NCI-H2029 treated with DMSO at 0.1 percent for 48 hours (cell line): ENCODE measurements at places on chromosomes 5 and 9.

DNA sequence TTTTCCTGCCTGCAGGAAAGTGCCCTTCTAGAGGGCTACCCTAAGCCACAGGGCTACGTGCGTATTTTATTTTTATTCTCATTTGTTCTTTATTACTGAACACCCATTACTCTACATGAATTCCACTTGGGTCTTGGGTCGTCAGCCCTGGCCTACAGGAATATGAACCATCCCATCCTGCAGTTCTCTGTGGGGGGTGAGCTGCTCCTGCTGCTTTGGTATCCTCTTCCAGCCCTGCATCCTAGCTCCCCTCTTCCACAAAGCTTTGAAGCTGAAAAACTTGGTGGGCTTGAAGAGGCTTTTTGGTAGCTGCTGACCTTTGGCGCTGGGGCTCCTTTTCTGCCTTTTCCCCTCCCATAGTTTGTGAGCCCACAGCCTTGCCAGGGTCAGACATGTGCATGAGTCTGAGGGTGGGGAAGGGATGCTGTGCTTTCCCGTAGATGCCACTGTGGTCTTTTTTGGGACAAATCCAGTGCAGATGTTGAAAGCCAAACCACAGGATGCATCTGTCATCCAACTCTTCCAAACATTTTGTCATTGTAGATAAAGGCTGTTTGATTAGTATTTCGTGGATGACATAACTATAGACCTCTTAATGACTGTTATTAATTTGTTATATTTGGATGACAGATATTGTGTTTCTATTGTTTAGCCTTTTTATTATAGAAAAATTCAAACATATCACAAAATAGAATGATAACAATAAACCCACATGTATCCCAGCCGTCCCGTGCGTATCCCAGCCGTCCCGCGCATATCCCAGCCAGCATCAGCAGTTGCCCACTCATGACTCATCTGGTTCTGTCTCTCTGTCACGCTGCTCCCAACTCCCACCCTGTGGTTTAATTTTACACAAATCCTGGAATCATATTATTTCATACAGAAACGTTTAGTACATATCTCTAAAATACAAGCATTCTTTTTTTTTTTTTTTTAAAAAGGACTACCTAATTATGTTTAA lies 43.9 kb downstream of the SLC46A2 start:
- DNase-seq: no peak

GRCh38 chr9:69036309-69036708 lies 757 bp downstream of the FXN start:
- DNase-seq: no peak

- no peak for DNase-seq
Observed at GRCh38 chr5:73369278-73369677, 79.3 kb downstream of the FOXD1 start.

DNA sequence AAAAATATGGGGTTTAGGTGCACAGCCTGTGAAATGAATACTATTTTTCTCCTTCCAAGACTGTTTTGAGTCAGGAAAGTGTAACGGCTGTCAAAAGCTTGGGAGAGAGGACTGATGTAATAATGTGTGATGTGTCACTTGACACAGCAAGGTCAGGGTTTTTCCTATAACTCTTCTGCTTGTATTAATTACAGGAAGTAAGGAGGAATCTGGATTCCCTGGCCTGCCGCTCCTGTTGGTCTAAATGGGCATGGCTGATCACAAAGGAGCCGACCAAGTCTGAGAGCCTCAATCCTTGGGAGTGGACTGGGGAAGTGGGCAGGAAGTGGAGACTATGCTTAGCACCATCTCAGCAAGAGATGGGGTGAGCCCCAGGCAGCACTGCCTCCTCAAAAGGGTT lies 16.7 kb upstream of the SLC28A3 start:
- no peak for DNase-seq

DNA sequence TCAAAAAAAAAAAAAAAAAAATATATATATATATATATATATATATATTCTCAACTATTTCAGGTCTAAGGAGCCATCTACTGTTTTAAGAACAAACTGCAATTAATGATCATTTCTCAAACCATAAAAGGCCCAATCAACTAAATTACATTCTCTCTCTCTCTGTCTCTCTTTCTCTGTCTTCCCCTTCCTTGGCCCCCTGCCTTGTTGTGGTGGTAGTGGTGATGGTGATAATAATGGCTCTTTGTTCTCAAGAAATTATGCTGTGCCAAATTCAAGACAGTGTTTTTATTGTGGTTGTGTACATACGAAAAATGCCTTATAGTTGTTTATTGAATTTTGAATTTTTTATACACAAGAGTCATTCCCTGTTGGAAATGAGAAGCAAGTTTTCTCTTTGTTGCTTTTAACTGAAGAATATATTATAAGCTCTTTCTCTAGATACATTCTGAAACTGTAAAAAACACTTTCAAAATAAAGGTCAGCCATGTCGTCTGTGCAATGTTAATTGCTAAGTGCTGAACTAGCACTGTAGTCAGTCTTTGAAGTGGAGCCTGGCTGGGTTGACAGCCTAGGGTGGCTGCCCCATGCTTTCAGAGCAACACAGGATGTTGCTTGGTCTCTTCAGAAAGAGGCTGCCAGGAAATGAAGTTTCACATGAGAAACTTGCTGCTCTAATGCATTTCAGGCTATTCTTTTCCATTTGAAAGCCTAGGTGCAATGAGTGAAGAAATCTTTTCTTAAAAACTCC lies 96.0 kb downstream of the HINT1 start:
- no peak for DNase-seq

DNA sequence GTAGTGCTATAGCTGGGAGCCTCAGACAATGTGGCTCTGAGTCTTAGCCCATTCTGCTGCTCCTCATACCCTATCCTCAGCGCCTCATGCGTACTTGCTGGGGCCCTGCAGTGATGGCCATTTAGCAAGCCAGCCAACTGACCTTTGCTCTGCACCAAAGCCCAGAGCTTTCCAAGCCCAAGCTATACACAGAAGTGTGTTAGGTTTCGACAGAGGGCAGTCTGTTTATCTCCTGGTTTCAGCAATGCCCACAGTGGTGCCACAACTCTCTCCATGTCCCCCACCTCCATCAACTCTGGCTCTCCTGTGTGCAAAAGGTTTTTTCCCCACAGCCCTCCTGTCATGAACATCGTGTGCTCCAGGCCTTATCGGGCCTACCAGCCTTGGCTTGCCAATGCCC lies 16.9 kb downstream of the GNG10 start:
- no peak for DNase-seq

GRCh38 chr9:36325081-36325828 lies 67.0 kb upstream of the GNE start:
- no peak for DNase-seq

GRCh38 chr5:138632900-138633489 lies 57.8 kb upstream of the HSPA9 start:
- no peak for DNase-seq

- DNase-seq: no peak
Observed at GRCh38 chr5:6726006-6726405, 12.8 kb downstream of the TENT4A start.

- DNase-seq: no peak
Observed at GRCh38 chr9:20317701-20318100, 304.6 kb downstream of the MLLT3 start.

DNA sequence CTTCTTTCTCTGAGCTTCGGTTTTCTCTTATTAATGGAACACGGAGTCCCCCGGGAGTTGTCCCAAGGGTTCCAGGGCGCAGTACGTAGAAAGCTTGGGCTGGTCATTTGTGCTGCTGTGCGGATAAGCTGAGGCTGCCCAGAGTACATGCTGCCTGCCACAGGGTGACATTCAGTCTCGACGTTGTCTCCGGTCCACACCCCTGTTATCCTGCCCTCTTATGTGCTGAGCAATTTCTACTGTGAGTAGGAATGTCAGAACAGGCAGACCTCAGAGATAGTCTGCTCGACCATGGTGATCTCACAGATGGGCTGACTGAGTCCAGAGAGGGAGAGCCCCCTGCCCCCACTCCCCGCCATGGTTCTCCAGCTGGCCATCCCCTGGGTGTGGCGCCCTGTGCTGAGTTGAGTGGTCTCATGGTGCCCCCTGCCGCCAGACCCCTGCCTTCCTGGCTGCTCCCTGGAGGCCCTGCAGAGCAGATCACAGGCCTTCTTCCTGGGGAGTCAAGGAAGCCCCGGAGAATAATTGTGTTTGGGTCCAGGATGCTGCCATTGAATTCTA lies 124.0 kb downstream of the RGS3 start:
- no peak for DNase-seq
